ENCODE measurements at places on chromosomes 16 and 17.

DNA sequence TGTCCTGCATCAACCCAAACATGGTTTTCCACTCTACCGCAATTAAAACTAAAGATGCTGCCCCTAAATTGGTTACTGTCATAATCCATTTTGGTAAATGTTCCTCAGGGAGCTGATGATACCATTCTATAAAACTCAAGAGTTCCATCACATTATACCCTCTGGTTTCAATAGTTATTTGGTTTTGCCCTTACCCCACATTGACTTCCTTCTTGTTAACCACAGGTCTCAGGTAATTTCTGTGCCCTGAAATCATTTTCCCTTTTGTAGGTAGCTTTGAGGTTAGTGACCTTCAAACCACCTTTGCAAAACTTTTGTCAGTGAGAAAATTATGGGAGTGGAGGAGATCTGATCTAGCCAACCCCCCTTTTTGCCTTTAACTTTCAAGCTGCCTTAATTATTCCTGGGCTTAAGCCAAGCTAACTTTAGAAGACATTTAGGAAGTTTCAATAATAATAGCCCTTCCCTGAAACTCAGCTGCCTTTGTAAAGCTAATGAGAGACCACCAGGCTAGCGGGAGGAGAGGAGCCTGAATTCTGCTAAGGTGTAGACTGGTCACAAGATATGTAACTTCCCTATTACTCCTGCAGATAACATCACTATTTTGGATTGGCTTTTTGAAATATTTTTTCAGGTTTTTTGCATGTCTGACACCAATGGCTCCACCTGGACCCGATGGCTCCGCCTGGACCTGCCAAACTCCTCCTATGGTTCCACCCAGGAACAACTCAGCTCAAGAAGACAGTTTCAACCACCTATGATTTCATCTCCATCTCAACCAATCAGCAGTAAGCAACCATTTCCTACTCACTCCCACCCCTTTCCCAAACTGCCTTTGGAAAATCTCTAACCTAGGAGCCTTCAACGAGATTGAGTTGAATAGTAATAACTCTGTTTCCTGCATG, 224.9 kb downstream of the HS3ST3B1 start:
- DNase-seq, result peak; percentile 82

GRCh38 chr17:49823614-49824013, 24.3 kb downstream of the TAC4 start:
- DNase-seq, result no peak

DNA sequence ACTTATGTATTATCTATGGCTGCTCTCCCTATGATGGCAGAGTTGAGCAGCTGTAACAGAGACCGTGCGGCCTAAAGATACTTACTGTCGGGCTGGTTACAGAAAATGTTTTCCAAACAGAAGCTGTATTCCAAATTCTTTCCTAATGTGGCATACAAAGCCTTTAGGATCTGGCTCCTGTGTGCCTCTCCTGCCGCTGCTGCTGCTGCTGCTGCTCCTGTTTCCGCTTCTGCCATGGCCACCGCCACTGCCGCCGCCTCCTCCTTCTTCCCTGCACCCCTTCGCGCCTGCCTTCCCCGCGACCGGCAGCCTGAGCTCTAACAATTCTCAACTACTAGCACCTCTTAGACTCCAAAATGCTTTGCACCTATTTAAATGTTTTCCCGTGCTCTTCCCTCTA, 263.9 kb upstream of the TBX2 start:
- DNase-seq, result no peak

- no peak for DNase-seq
These were observed 96.5 kb upstream of the AKTIP start for GRCh38 chr16:53599548-53599947.

DNA sequence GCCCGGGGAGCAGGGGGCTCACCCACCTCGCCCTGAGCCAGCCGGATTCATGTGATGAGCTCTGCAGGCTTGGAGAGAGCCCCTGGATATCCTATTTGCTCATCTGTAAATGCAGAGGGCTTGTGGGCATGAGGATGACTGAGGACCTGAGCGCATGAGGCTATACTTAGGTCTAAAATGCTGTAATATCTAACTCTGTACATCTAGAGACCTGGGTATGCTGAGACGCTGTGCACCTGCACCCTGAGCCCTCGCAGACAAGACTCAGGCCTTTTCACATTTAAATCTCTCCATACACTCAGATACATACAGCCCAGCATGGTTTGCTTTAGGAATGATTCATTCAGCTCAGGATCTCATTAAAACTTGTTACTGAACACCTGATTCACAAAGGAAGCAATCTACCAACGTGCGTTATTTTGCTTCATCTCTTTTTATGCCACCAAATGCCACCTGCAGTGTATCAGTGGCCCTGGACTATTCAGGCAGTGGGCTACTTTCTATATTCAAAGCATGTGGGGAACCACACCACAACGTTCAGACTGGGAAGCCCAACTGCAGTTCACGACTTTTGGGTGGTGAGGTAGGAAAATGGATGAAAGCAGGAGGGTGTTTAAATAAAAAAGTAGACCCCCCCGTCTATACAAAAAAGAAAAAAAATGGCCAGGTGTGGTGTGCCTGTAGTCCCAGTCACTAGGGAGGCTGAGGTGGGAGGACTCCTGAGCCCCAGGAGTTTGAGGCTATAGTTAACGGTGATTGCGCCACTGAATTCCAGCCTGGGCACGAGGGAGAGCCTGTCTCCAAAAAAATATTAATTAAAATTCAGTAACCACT, 12.0 kb downstream of the USP7 start:
- no peak for DNase-seq

DNA sequence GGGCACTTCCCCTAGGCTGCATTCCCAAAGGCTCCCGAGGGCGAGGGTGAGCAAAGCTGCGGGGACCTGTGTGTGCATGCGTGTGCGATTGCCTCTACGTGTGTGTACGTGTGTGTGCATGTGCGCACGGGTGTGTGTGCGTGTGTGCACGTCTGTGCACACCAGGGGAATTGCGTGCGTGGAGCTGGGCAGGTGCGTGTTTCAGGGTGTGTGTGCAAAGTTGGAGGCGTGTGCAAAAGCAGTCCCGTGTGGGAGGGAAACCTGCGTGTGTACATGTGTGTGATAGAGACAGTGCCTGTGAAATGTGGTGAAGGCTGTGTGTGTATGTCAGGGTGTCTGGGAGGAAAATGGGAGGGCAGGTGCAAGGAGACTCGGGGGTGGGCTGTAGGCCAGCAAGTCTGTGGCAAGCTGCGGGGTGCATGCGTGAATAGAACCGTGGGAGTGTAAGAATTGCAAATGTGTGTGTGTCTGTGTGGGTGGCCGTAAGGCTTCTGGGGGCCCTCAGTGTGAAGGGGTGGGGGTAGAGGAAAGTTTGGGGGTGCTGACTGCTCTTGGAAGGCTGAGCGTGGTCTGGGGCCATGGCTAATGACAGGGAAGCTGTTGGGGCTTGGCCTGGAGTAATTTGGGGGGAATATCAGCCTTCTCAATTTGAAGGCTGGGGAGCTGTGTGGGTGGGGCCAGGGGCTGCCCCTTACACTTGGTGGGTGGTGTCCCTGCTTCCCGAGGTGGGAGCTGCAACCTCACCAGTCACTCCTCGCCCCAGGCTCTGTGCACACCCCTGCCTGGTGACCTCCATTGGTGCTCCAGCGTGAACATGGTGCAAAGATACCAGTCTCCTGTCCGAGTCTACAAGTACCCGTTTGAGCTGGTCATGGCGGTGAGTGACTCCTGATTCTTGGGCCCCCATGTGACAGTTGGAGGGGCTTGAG, 644 bp downstream of the SEC14L5 start:
- DNase-seq, result no peak

GRCh38 chr16:84829168-84829965, 9.6 kb downstream of the CRISPLD2 start:
- no peak for DNase-seq

- no peak for DNase-seq
These were observed 4.8 kb upstream of the TBX2 start for GRCh38 chr17:61394630-61395408.

GRCh38 chr17:17381446-17382064, 78.4 kb downstream of the NT5M start:
- DNase-seq, result no peak

DNA sequence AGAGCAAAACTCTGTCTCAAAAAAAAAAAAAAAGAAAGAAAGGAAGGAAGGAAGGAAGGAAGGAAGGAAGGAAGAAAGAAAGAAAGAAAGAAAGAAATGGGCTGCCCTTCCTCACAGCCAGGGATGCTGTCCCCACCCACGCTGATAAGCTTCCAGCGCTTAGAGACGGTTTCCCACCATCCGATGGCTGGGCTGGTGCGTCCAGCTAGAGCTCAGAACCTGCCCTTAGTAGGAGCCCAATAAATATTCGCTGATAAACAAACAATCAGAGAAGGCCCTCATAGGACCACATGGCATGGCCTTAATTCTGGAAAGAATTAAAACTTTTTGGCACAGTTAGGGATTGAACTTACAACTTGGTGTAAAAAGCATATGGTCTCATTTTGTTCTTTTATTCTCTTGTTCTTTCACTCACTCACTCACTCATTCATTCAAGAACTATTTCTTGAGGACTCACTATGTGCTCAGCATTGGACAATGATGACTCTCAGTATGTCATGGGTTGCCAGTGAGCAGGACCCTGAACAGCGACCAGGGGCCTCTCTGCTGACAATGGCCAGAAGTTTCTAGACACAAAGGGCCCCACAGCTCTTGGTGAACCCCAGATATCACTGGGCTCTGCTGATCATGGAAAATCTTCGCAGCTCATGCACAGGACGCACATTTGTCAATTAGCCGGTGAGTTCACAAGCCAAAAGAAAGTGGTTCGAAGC, 32.5 kb upstream of the TNRC6C start:
- DNase-seq, result no peak

GRCh38 chr16:69064124-69064763, 41.2 kb upstream of the HAS3 start:
- DNase-seq, result no peak

DNA sequence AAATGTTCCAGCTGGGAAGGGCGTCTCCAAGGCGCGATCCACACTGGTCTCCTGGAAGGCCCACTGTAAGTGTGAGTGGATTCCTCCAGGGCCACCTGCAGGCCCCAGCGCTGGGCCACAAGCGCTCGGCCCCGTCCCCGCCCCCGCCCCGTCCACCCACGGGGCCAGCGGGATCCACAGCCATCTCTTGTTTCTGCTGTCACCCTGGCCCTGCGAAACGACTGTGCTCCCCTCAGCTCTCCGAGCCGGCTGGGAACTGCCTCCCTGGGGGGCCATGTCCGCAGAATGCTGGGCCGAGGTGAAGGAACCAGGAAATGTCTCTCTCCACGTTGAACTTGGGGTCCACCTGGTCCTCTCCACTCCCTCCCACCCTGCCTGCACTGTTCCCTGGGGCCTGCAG, 1955.2 kb downstream of the TP53TG3F start:
- DNase-seq, result no peak
